ENCODE measurements at places on chromosomes 12 and 14.
A peak's percentile ranks its signal among the peaks of the same experiment; 100 is the strongest.

- DNase-seq, result peak; percentile 37
Measured at GRCh38 chr12:8914716-8915526, 612 bp downstream of the PHC1 start.

GRCh38 chr14:69571449-69572029, 3.1 kb downstream of the CCDC177 start:
- DNase-seq, result no peak

DNA sequence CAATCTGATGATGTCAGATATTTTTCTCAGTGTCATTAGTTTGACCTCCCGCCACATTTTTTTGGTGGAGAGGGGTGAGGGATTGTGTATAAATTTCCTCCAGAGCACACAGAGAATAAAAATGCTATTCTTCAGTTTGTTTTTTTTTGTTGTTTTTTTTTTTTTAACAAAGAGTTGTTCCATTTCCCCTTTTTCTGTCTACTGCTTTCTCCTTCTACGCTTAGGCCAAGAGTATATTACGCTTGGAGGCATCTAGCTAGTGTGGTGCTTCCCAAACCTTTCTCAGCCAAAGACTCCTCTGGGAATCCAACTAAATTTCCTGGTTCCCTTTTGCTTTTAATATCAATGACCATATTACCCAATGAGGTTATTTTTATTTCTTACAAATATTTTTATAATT, 465.6 kb downstream of the ZFP36L1 start:
- DNase-seq, result no peak

- DNase-seq, result no peak
Measured at GRCh38 chr12:85998074-85998473, 124.0 kb downstream of the NTS start.

GRCh38 chr14:22870811-22871223, 723 bp upstream of the LRP10 start:
- DNase-seq, result no peak

- no peak for DNase-seq
Measured at GRCh38 chr12:132071040-132071810, 72.9 kb downstream of the DDX51 start.

DNA sequence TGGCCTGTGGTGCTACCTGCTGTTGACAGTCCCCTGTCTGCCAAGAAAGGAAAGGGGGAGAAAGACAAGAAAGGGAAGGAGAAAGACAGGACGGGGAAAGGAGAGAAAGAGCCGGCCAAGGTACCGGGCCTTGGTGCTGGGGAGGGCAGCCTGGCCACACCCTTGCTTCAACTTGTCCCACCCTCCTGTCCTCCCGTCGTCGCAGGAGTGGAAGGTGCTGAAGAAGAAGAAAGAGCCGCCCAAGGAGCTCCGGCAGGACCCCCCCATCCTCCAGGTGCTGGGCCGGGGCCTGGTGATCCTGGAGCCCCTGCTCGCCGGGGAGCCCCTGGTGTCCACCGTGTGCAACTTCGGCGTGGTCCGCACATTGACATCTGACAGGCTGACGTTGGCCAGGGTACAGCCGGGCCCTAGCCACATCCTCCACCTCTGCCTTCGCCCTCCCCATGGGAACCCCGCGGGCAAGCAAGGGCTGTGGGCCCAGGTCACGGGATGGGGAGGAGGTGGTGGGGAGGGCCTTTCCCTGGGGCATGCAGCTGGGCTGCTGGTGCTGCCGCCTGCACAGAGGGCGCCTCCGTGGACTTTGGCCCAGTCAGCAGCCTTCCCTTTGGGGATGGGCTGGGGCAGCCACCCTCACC, 2.9 kb upstream of the B3GNT4 start:
- no peak for DNase-seq

DNA sequence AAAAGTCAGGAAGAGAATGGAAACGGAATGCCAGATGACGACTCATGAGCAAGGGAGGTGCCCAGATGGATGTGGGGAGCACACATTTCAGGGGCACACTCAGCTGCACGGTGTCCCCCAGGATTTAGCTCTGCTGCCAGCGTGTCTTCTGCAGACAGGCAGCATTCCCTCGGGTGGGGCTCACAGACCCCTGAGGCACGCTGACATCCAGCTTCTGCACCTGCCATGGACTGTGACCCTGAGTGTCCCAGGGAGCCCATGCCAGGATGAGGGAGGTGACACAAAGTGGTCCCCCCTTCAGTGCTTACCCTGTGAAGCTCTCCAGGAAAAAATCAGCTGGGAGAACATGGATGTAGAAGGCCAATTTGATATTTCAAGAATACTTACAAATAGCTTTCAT, 84.2 kb downstream of the PIWIL1 start:
- no peak for DNase-seq

DNA sequence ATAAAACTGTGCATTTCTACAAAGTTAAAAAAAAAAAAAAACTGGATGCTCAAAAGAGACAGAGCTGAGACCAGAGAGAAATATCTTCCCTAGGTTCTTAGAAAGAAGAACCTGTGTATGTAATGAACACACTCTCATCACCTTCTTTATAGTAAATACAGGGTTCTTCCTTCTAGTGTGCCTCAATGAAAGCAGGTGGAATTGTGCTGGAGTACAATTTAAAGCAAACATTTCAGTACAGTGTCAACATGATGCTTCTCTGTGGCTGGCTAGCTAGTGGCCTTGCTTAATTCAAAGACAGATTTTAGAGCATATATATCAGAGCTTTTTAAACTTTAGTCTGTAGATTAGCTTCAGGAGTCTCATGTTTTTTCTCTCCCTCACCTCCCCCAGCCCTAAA, 249.8 kb upstream of the ARHGAP5 start:
- DNase-seq, result no peak
